ENCODE measurements at places on chromosomes 1 and 21.

DNA sequence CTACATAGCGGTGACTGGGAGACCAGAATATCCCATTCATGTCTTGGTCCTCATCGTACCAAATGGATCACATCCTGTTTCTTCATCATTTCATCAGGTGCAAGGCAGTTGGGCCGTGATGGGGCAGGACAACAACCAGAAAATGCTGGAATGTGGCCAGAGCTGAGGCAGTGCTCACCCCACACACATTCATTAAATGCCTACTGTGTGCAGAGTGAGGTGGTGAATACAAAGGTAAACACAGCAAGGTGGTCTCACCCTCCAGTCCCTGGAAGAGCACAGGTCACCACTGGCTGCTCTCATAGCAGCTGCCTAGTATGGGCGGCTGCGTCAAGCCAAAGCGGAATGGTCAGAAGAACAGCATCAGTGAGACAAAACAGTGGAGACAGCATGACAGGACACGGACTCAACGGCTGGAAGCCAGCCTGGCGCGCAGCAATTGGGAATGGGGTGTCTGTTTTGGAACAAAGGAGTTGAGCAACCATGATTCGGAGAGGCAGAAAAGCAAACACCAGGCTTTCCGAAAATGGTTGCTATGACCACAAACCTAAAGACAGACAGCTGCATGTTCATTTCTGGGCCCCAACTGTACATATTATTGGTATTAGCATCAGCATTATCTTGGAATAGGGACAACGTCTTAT, 5.6 kb upstream of the ADAMTSL4 start:
- no peak for DNase-seq

DNA sequence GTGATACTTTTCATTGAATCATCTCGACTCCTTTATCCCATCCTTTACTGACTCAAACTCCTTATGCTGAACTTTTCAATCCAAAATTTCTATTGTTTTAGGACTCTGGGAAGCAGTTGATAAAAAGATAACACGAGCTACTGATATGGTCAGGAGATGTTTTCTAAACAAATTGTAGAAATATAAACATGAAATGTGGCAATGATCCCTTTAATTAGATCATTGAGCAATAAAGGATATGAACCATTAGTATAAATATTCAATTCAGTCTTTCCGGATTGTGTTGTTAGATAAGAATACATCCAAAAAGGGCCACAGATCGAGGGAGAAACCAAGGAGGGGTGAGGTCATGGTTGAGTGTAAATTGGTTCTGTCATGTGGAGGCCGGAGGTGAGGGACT, 88.4 kb downstream of the NID1 start:
- no peak for DNase-seq

DNA sequence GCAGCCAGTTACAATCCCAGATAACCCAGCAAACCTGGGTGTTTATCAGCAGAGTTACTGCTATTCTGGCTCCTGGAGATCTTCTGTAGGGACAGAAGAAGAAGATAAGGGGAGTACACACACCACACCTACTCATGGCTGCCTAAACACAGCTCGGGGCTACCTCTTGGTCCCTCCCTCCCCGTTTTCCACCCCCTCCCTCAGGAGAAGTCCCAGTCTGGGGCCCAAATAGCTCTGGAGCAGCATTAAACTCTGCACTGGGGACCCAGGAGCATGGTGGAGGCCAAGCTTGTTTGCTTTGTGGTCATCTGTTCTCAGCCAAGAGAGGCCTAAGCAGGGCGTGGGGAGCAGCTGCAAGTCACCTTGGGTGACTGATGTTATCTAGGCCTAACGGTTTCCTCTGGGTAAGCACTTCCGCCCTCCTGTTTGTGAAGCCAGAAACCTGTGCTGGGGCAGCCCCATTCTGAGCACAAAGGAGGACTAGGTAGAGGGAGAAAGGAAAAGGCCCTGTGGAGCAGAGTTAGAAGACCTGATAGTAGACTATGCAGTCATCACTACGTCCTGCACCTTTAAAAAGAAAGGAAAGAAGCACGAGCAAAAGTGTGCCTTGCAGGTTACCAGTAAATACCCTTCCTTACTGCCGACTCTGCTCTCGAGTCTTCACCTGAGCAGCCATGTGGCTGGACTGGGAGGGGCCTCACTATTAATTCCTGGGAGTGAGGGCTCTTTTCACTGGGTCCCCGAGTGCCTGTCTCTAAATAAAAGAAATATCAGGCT, 2.0 kb upstream of the RCSD1 start:
- peak; percentile 82 for DNase-seq

DNA sequence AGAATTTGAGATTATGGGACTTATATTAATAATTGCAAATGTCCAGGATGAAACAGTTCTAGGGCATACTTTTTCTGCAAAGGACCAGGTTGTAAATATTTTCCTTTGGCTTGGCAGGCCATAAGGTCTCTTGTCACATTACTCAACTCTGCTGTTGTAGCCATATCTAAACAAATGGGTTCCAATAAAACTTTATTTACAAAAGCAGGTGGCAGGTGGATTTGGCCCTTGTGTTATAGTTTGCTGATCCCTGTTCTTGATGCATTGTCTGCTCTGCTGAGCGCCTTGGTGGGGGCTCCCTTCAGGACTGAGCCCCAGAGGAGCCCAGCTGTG, 258.5 kb downstream of the FOXD2 start:
- no peak for DNase-seq

DNA sequence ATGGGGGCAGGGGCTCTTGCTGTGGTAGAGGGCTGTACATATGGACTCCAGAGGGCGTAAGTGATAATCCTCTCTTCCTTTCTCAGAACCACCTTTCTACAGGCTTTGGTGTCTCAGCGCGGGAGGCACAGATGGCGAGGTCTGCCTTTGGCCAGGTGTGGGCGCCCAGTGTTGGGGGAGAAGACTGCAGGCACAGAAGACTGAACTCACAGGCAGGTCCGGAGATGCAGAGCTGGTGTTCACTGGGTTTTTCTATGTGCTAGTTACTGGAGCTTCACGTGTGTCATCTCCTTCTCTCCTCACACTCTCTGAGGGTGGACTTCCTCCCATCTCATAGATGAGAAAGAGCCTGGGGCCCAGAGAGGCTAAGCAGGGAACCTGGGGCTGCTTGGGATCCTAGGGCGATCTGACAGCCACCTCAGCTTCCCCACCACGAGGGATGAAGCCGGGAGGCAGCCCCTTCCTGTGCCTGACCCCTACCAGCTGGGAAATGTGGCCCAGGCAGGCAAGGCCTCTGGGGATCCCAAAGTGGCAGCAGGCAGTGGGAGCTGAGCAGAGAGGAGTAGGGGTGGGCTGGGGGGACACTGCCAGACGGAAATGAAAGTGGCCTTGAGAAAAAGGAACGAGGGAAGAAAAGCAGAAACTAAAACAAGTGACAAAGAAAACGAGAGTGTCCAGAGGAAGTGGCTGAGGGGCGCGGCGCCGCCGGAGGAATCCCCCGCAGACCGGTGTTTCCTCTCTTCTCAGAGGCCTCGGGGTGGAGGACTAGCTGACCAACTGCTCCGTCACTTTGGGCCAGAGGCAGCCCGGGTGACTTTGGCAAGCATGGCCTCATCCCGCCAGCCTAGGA, 191.6 kb downstream of the HIVEP3 start:
- peak; percentile 58 for DNase-seq

DNA sequence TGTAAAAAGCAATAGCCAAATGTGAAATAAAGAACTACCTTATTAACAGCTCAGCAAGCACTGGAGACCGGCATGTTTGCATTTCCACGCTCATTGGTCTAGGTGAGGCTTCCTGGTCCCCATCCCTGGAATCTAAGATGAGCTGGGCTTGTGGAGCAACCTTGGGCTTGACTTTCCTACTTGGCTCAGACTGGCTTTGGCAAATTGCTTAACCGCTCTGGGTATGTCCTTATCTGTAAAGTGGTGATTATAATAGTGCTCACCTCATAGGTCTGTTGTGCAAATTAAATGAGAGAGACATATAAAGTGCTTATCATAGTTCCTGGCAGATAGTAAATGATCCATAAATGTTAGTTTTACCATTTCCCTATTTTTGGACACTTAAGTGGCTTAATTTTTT, 49.4 kb upstream of the CACNA1E start:
- DNase-seq, result no peak

- DNase-seq, result no peak
These were observed 5.1 kb downstream of the UBE2Q1 start for GRCh38 chr1:154553056-154554030.

All from GM13977 (cell line).